ENCODE measurements at places on chromosomes 2 and 18. TPM values are rescaled to one million over a fixed set of nuclear protein-coding genes. Genes with fewer than 3 reads are reported as not detected.

Gene SLC9A4
- total RNA-seq, result not detected

GRCh38 chr2:140683658-140684057, 1447.2 kb downstream of the LRP1B start:
- DNase-seq, result no peak

- no peak for DNase-seq
Measured at GRCh38 chr2:186532891-186533290, 46.8 kb downstream of the ZC3H15 start.

Gene PHLPP1
- total RNA-seq, result 20.3 TPM

- DNase-seq, result no peak
Measured at GRCh38 chr2:219334076-219334475, 1.5 kb upstream of the RESP18 start.

Gene VIT
- not detected for total RNA-seq

GRCh38 chr2:55839182-55839819, 84.3 kb downstream of the EFEMP1 start:
- no peak for DNase-seq

DNA sequence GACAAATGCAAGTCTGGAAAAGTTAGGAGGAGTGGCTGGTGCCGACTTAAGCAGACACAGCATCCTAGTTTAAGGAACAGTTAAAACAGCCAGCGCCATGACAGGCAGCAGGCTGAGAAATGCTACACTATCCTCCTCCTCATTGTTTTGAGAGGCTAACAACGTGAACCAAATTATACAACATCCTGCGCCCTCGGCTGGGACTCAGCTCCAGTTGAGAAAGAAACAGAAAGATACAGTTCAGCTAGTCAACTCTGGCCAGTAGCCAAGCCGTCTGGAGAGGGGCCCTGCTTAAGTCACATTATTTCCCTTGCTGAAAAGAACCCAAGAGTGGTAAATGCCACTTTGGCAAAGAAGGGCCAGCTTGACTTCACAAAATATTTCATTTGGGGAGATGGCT, 90.2 kb downstream of the BCL11A start:
- no peak for DNase-seq

DNA sequence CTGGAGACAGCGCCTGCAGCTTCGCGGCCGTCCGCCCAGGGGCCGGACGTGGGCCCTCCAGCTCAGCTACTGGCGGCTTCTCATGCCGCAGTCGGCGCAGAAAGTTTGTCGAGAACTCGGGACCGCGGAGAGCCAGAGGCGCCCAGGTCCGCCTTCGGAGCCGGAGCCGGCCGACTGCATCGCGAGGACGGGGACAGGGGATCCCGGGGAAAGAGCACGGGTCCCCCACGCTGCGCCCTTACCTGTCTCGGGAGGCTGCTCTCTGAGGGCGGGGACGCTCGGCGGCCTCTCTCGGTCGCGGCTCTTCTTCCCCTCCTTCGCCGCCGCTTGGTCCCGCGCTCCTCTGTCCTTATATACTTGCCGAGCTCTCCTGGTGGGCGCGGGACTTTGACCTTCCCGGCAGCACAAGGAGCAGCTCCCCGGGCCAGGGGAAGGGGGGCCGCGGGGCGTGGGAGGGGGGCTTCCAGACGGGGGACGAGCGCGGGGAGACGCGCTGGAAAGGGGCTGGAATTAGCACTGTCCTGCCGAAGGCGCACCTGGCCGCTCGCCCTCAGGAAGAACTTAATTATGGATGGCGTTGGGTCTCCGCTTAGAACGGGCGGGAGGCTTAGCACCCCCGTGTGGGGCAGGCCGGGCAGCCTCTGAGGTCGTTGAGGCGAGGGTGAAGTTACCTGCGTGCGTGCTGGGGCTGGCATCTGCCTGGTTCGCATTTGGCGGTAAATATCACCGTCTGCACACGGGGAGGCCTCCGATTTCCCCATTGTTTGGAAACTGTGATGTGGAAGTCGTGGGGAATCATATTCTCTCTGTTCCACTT, at the start of gene POMC:
Gene POMC (minus strand): TSS at position 325 of the 817 bp plus-strand sequence. CDS start 3,808 bp downstream, outside the sequence.
- DNase-seq, result no peak

Gene CYS1
- not detected for total RNA-seq

- no peak for DNase-seq
Measured at GRCh38 chr2:139477618-139478017, 697.4 kb upstream of the NXPH2 start.

DNA sequence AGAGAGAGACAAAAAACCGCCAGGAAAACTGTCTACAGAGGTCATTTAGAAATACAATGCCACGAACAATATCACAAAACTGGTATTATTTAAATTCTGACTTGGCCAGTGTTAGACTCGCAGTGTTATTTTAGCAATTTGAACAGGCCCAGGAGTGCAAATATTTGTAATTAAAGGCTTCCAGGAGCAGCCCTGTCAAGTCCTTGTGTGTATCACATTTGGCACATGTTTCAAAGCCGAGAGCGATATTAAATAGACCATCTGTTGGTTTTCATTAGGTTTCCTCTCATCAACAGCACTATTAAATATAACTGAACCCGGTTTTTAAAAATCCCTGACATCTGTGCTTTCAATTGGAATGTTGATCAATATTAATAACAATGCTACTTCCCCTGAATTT, 656.9 kb downstream of the TSN start:
- DNase-seq, result no peak

DNA sequence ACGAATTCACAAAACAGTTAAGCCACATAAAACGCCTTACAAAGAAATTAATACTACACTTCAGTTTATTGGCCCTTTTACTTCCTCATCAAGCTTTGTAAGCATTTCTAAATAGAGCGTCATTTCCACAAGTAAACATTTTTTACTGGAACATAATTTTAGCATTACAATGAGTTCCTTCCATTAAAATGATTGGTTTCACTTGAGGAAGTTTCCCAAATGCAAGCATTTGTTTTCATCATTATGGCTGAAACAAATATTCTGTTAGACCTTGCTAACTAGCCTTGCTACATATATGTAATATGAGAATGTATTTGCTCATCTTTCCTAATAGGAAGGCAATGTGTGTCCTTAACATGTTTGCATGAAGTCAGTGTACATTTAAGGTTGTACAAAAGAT, 579.1 kb downstream of the IRS1 start:
- no peak for DNase-seq

DNA sequence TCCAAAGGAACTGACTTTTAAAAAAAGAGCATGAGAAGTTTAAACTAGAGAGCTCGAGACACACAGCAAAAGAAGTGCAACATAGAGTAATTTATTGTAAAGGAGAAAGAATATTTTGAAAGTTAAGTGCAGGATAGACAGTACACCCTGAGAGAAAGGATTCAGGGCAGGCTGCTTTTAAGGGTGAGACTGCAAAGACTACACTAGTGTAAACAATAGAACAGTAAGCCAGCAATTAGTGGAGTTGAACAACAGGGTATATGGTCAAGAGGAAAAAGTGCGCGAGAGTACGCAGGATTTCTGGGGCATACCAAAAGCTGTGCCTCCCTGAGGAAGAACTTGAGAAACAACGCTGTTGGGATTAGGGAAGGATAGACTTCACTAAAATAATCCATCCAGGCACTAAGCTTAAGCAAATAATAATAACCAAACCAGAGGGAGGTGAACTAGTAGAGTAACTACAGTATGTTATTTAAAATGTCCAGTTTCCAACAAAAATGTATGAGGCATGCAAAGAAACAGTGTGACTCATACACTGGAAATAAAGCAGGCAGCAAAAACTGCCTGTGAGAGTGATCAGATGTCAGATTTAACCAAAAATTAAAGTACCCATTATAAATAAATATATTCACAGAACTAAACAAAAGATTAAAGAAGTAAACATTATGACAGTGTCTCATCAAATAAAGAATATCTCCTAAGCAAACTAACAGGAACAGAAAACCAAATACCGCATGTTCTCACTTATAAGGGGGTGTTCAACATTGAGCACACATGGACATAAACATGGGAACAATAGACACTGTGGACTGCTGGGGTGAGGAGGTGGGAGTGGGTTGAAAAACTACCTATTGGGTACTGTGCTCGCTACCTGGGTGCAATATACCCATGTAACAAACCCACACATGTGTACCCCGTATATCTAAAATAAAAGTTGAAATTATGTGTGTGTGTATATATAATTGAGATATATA, 40.5 kb upstream of the EMILIN2 start:
- no peak for DNase-seq

DNA sequence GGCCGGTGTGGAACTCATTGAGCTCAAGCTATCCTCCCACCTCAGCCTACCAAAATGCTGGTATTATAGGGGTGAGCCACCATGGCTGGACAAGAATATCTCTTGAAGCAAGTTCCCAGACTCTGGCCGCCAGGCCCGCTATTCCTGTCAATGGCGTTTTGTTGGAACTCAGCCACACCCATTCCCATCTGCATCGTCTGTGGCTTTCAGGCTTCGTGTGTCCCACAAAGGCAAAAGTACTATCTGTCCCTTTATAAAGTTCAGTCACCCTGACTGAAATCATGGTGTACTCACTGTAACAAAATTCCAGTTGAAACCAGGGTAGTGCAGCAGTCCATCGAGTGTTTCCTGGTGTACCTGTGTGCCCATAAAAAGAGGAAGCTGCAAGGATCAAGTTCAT, 96.7 kb downstream of the SH3BP4 start:
- DNase-seq, result no peak

DNA sequence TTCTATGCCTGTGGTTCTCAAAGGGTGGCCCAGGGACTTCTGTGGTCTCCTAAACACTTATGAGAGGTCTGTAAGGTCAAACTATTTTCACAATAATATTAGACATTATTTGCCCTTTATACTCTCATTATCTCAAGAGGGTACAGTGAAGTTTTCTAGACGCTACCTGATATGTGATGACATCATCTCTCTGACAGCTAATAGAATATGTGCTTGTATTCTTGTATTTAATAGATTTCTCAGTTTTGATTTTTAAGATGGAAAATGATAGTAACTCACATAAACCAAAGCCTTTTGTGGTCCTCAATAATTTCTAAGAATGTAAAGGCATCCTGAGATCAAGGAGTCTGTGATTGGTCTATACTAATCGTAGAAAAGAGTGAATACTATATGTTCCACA, 265.1 kb downstream of the ZNF521 start:
- no peak for DNase-seq

GRCh38 chr2:31384771-31385276, 29.7 kb downstream of the XDH start:
- no peak for DNase-seq

Gene YWHAQ
- 160 TPM for total RNA-seq

Gene SCLY
- total RNA-seq, result 16.0 TPM

DNA sequence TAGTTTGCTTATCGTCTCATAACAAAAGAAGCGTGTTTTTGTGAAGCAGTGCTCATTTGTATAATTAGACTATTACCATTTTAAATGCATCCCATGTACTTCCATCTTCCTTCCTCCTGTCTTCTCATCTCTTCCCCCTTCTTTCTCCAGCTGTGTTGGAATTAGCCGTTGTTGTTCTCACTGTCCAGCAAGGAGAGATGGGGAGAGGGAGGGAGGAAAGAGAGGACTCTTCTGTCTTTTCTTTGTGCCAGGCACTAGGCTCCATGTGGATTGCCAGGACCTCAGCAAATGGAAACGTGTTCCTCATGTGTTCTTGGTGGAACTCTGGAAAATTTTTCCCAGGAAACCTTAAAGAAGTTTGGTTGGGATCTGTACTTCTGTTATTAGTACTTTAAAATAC, 131.7 kb downstream of the PHLPP1 start:
- DNase-seq, result no peak

Gene MRPL30
- 13.9 TPM for total RNA-seq

DNA sequence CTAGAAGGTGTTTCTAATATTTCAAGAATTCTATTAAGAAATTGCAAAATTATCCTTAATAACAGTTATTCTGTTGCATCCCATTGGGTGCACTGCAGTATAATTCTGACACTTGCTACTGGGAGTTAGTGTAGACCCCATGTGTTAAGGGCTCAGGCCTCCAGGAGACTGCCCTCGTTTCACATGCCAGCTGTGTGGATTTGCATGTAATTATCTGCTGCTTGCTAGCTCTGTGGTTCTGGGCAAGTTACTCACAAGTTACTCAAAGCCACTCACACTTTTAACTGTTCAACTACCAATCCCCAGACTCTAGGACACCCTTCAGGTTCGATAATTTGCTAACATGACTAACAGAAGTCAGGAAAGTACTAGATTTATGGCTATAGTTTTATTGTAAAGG, 38.6 kb downstream of the ST6GAL2 start:
- DNase-seq, result no peak

DNA sequence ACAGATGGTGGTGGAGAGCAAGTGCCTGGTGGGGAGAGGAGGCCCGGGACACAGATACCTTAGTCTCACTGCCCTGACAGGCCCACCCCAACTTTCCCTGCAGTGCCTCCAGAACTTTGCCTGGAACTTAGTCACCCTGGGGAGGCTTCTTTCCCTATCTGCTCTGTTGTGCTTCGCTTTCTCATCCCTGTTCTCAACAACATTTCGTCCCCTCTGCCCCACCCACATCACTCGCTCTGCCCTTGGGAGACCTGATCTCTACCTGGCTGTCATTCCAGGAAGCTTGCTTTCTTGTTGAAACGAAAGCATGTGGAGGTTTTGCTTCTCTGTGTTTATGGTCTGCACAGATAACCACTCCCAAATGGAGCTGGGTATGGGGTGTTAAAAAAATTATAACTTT, 93.8 kb downstream of the PRKCE start:
- no peak for DNase-seq

DNA sequence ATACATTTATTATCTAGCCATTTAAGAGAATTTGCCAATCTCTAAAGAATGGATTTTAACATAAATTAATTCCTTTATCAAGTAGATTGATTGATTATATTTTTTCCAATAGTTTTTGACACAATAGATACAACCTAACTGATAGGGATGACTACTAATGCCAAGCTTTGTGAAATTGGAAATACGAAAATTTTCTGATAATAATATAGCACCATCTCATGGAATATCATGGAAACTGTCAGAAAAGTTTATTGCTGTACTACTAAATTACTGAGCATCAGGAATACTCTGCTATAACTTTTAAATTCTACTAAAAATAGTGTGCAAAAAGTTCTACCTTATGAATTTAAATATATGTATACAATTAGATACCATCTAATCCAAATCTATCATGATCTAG, 101.8 kb upstream of the MAP2 start:
- no peak for DNase-seq

GRCh38 chr18:6963452-6964097, 154.0 kb downstream of the LAMA1 start:
- DNase-seq, result no peak

DNA sequence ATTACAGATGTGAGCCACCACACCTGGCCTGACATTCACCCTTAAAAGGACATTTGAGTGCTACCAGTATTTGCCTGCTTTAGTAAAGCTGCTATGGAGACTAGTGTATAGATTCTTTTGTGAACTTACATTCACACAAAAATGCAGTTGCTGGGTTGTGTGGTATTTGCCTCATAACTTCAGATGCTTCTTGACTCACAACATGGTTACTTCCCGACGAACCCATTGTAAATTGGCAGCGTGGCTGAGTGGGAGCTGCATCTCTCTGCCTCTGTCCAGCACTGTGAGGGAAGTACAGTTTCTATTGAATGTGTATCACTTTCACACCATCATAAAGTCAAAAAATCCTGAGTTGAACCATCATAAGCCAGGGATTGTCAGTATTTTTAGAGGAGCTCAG, 56.9 kb downstream of the RRM2 start:
- DNase-seq, result no peak

Gene ZNF519
- 10.3 TPM for total RNA-seq

Gene SIX3
- not detected for total RNA-seq
